Stimulated activated CD4-positive, alpha-beta T cell treated with anti-CD3 and anti-CD28 coated beads, Interleukin-1b, Interleukin-23, amount 100 ng/mL, for 24 hours (primary cell): ENCODE measurements at places on chromosomes 2 and 18.

DNA sequence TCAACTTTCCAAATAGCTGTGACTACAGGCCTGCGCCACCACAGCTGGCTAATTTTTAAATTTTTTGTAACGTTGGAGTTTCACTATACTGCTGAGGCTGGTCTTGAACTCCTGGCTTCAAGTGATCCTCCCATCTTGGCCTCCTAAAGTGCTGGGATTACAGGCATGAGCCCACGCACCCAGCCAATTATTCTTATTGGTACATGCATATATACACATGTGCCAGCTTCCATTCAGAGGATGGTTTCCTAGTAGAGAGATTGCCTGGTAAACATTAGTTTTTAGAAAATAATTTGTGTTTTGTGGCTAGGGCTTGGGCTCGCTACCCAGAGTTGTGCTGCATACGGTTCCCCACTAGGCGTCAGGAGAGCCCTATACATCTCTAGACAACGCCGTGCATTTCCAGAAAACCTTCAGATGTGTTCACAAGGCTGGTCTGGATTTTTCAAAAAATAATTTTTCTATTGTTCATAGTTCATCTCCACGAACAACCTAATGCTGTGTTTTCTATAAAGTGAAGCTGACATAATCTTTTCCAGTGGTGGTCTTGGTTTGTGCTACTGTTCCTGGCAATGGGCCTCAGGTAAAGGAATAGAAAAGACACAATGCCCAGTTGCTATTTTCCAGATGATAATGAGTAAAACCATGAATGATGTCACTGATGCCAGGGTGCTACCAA lies 14.6 kb upstream of the AFG3L2 start:
- no peak for DNase-seq

DNA sequence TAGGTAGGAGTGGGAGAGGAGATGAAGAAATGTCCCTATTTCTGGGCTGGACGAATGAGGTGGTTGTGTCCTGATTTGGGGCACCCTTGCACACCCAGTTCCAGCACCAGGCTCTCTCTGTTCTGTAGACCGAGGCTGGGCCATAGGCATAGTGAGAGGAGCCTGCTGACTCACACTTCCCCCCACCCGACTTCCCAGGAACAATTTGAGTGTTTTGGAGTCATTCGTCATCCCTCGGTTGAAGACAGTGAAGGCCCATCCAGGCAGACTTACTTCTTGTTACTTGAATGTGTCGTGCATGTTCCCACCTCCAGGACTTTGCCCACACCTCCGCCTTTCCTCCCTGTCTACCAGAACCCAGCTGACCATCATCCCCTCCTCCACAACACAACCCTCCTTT lies 179.1 kb downstream of the HAUS1 start:
- DNase-seq = no peak

- DNase-seq = no peak
Measured at GRCh38 chr2:136281281-136282114, 163.5 kb upstream of the CXCR4 start.

DNA sequence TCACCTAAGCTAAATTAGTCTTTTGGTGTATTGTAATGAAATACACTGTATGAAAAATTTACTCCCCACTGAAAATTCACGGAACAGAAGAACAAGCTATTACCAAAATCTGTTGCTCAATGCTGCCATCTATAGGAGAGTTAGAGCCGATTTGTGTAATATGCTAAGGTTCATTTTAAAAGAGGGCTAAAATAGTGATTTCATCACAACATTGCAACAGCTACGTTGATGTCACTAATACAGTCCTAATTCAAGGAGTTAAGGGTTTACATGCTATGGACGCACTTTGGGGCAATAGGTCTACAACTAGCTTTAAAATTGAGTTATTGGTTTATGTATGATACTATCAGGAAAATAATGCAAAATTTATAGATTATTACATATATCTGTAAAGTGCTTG lies 3.0 kb upstream of the IRS1 start:
- DNase-seq = no peak

DNA sequence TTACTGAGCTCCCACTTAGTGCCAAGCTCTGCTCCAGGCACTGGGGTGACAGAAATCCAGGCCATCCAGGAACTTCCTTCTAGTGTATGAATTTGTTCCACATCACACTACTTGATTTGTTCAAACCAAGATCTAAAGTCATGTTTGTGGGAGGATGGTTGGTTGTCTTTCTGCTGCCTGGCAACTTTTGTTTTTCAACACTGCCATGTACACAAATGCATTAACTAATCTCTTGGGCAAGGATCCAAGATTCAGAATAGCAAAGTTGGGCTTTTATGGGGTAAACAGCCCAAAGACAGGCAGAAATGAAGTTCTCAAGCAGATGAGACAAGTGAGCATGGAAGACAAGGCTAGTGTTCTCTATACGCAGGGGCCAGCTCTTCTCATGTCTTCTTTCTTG lies 53.4 kb upstream of the PROKR1 start:
- DNase-seq = no peak

GRCh38 chr2:99559075-99559662 lies 69.4 kb upstream of the REV1 start:
- DNase-seq = peak; percentile 87

- DNase-seq = no peak
Measured at GRCh38 chr2:85853499-85854165, 35.2 kb downstream of the ST3GAL5 start.

GRCh38 chr2:113755035-113755834 lies 1.2 kb downstream of the SLC35F5 start:
- no peak for DNase-seq

DNA sequence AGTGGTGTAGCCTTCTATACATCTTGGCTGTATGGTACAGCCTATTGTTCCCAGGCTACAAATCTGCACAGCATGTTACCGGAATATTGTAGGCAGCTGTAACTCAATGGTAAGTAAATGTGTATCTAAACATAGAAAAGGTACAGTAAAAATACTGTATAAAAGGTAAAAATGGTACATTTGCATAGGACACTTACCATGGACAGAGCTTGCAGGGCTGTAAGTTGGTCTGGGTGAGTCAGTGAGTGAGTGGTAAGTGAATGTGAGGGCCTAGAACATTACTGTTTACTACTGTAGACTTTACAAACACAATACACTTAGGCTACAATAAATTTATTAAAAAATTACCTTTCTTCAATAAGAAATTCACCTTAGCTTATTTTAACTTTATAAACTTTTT lies 3.7 kb upstream of the MRPS9 start:
- DNase-seq = no peak

- DNase-seq = no peak
Measured at GRCh38 chr2:228017784-228018183, 146.4 kb downstream of the DAW1 start.

DNA sequence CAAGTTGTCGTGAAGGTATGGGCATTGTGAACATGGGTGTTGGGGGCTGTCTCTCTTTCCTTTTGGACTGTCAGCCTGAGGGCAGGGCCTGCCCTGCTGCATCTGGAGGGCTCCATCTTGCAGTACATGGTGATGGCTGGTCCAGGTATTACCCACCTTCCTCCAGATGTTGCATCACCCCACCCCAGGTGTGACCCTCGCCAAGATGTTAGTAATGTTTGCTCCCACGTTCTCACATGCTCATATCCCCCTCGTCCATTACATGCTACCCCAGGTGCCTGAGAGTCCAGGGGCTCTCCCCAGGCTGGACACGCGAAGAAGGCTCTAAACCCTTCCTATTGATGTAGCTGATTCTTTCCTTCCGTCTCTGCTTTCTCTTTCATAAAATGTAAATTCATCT lies 13.9 kb downstream of the ZAP70 start:
- DNase-seq = no peak

GRCh38 chr2:37343537-37344434 lies 644 bp upstream of the QPCT start:
- no peak for DNase-seq

DNA sequence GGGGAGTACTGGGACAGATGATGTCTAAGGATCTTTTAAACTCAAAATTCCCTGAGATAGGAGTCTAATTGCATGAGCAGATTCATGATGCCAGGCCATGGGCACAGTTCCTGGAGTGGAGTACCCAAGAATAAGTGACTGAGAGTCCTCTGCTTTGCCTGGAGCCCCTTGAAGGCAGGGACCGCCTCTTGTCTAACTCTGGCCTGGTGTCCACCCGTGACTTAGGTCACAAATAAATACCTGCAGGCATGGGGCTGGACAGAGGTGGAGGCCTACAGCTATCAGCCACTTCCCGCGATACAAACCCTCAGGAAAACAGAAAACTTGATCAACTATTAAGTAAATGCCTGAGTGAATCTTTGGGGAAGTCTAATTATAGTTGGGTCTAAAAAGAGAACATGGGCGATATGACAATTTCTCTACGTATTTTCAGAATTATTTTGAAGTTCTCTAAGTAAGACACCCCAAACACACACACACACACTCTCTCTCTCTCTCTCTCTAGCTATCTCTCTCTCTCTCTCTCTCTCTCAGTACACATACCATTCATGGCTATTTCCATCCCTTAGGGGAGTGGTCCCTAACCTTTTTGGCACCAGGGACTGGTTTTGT lies 1.8 kb upstream of the WIPF1 start:
- DNase-seq = no peak

DNA sequence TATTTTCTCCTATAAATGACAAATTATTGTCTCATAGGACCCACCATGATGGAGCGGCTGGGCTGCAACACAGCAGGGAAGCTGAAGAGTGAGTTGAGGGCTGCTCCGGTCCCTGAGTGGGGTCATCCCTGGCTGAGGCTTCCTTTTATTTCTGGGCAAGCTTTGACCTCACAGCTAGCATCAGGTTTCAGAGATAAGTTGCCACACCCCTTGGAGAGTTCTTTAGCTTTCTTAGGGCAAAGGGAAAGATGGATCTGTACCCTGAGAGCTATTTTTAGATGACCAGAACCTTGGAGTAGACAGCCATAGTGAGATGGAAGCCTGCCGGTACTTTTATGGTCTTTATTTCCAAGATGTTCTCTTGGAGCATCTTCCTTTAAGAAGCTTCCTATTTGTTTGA lies 11.5 kb downstream of the MYL1 start:
- no peak for DNase-seq
